ENCODE measurements at places on chromosomes 6 and 20. TPM values are rescaled to one million over a fixed set of nuclear protein-coding genes. Genes with fewer than 3 reads are reported as not detected.

KHDC1L gene
- total RNA-seq, result not detected

TIAM2 gene
- total RNA-seq, result 13.8 TPM

CST4 gene
- not detected for total RNA-seq

GRCh38 chr6:117481926-117482239 lies 591 bp upstream of the DCBLD1 start:
- H3K4me1 ChIP-seq, result peaks cover 36% of the 10 kb centered on the region
- H3K4me3 ChIP-seq, result peak overlapping the region; percentile 81
- H3K27me3 ChIP-seq, result no peaks in the 10 kb centered on the region
- no peak for DNase-seq

- no peak overlapping the region for H3K4me3 ChIP-seq
- no peaks in the 10 kb centered on the region for H3K27me3 ChIP-seq
- H3K36me3 ChIP-seq, result no peaks in the 10 kb centered on the region
- no peak for DNase-seq
These were observed 114.4 kb downstream of the FOXC1 start for GRCh38 chr6:1724124-1724523.

CDC5L gene
- total RNA-seq, result 23.2 TPM
